Stimulated activated CD4-positive, alpha-beta T cell treated with anti-CD3 and anti-CD28 coated beads, TNF-alpha, amount 100 ng/mL, for 24 hours (primary cell): ENCODE measurements at places on chromosomes 5 and 9.

GRCh38 chr5:157351802-157352092 lies 85.8 kb downstream of the CYFIP2 start:
- DNase-seq, result no peak

GRCh38 chr9:38350529-38350928 lies 42.0 kb upstream of the ALDH1B1 start:
- no peak for DNase-seq

DNA sequence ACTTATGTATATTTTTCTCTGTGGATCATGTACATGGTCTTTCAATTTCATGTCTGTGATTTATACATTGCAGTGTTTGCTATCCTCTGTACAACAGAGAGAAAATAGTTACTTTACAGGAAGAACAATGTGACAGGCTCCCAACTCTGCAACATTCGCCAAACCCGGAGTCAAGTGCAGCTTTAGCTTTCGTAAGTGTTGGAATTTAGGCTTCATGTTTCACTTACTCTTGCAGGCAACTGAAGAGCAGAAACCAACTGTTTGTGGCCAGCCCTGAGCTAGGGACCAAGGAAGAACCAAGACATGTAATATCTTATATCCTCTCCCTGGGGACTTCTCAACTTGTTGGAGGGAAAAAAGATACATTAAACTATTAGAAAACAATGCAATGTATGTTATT lies 147.9 kb downstream of the C5orf15 start:
- DNase-seq, result no peak

GRCh38 chr5:159186319-159186718 lies 23.0 kb downstream of the RNF145 start:
- DNase-seq, result no peak

DNA sequence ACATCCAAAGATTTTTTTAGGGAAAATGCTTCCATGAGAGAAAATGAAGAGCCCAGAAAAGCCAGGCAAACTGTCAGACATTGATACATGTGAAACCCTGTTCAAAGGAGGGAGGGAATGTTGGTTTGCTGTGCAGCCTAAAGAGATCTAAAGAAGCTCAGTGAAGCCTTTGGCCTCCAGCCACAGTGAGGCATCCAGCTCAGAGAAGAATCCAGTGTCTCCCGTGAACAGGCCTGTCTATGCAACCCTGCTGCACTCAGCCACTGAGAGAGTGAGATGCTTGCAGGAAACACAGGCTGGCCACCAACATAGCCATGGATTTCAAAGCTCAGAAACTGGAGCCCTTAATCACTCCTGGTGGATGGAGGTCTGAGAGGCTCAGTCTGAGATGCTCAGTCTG lies 171.4 kb upstream of the PLCXD3 start:
- DNase-seq, result no peak

GRCh38 chr9:80498001-80498555 lies 926.3 kb downstream of the TLE4 start:
- no peak for DNase-seq

DNA sequence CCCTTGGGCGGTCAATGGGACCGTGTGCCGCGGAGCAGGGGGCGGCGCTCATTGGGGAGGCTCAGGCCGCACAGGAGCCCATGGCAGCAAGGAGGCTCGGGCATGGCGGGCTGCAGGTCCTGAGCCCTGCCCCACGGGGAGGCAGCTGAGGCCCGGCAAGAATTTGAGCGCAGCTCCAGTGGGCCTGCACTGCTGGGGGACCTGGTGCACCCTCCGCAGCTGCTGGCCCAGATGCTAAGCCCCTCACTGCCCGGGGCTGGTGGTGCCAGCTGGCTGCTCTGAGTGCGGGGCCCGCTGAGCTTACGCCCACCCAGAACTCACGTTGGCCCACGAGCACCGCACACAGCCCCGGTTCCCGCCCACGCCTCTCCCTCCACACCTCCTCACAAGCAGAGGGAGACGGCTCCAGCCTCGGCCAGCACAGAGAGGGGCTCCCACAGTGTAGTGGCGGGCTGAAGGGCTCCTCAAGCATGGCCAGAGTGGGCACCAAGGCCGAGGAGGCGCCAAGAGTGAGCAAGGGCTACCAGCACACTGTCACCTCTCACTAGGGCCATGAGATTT lies 141.1 kb upstream of the OR13F1 start:
- no peak for DNase-seq

DNA sequence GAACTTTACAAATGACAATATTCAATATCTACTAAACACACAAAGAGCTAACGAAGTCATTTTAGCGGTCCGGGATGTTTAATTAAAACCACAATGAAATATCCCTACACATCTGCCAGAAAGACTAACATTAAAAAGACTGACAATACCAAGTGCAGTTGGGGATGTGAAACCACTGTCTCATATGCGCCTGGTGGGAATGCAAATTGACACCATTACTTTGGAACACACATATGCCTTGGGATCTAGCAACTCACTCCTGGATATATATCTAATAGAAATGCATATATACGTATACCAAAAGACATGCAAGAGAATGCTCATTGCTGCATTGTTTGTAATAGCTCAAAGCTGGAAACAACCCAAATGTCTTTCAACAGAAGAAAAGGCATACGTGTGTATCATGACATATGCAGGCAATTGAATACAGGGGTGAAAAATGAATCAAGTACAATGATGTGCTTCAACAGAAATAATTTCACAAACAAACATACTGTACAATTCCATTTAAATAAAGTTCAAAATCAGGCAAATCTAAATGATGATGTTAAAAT lies 153.3 kb downstream of the CARTPT start:
- no peak for DNase-seq

DNA sequence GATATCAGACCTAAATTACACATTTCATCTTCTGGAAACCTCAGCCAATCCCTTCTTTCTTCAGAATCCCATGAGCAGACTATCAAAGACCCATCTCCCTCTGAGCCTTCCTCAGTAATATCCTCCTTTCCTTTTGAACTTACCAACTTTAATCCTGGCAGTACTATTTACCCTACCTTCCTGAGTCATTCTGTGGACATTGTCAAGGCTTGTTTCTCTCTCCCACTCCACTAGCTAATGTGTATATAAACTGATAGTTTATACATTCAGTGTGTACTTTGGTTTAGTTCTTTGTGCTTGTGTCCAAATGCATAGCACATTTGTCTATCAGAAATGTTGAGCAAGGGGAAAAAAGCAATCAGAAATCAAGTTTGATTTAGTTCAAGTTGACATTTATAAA lies 568.3 kb downstream of the CSNK1G3 start:
- no peak for DNase-seq

- no peak for DNase-seq
These were observed 100.6 kb downstream of the LHFPL2 start for GRCh38 chr5:78547731-78548615.

DNA sequence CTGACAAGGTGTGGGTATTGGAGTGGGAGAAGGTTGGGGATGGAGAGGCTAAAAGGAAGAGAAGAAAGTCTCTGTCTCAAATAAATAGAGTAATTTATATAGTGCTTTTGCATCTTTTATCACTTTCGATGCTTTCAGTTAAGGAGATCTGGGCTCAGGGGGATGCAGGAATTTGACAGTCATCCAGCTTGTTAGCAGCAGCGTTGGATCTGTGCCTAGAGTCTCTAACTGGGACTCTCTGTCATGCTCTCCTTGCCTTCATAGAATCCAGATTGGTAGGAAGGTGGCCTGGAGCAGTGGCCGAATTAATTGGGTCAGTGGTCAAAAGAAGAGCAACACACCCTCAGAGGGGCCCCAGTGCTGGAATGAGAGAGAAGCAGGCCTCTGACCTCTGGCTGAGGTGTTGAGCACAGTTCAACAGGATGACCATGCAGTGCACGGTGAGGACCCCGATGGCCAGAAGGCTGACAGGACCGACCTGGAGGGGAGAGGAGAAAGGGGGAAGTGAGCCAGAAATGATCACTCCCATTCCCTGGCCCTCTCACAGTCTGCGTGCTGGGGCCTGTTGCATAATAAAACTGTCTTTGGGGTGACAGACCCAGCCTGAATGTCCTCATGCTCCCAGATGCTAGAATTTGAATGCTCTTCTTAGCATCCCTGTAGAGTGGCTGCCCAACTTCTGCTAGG lies 7.6 kb downstream of the SLC36A3 start:
- DNase-seq, result no peak

- no peak for DNase-seq
These were observed 15.8 kb upstream of the FCN2 start for GRCh38 chr9:134864821-134865190.

DNA sequence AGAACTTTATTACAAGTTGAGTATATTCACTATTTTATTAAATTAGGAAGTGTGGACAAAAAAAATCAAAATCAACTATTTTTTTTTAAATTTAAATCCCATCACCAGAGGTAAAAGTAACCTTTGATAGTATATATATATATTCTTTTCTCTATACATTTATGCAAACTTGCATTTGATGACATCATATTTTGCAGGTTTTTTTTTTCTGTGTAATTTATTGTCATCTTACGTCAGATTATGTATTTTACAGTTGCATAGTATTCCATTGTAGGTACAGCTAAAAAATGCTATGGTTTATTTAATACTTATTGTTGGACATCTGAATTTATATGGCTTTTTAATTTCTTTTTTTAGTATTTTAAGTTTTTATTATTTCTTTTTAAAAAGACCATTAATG lies 25.5 kb downstream of the APC start:
- no peak for DNase-seq

- DNase-seq, result no peak
These were observed 223.6 kb upstream of the EFNA5 start for GRCh38 chr5:107894361-107894760.

DNA sequence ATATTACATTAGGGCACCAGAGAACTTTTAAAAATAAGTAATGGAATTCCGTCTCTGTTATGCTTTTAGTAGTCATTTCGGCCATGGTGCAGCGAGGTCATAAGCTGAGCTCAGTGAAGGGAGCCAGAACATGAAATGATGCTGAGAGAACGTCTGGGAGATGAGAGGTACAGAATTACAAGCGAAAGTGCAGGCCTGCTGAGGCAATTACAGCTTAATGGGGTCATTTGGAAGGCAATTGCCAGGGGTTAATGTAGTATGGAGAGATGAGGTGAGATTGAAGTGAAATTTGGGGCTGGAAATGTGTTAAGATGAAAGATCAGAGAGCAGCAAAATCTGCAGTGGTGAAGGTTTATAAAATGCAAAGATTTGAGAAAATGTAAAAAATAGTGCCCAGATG lies 96.5 kb downstream of the PBX3 start:
- no peak for DNase-seq

DNA sequence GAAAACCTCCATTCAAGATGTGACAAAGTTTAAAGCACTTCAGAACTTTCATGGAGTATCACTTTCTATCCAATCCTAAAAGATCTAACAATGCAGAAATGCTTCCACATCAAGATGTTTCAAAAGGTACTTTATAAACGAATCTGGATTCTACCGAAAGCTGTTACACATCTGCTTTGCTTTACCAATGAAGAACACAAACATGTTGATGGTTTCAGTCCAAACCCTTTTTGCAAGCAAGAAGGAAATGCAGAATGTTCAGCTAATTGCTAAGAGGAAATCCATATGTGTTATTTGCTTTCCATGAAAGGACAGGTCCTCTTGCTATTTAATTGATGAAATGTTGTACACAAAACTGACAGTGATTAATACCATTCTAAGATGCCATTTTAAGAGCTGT lies 419.6 kb downstream of the EFNA5 start:
- DNase-seq, result no peak

DNA sequence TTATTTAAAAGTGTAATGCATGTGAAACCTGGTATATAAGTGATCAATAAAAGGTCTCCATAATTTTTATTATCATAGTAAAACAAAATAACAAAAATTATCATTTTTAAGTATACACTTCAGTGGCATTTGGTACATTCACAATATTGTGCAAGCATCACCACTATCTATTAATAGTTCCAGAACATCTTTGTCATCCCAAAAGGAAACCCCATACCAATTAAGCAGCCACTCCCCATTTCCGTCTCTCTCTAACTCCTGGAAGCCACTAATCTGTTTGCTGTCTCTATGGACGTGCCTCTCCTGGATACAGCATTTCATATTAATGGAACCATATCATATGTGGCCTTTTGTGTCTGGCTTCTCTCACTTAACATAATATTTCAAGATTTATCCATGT lies 7.6 kb downstream of the OLFML2A start:
- no peak for DNase-seq

GRCh38 chr5:61534481-61535267 lies 202.6 kb downstream of the ZSWIM6 start:
- no peak for DNase-seq

- no peak for DNase-seq
These were observed 47.9 kb upstream of the RARS1 start for GRCh38 chr5:168438349-168438748.

- DNase-seq, result no peak
These were observed 66.4 kb upstream of the SPRY4 start for GRCh38 chr5:142391058-142391845.

DNA sequence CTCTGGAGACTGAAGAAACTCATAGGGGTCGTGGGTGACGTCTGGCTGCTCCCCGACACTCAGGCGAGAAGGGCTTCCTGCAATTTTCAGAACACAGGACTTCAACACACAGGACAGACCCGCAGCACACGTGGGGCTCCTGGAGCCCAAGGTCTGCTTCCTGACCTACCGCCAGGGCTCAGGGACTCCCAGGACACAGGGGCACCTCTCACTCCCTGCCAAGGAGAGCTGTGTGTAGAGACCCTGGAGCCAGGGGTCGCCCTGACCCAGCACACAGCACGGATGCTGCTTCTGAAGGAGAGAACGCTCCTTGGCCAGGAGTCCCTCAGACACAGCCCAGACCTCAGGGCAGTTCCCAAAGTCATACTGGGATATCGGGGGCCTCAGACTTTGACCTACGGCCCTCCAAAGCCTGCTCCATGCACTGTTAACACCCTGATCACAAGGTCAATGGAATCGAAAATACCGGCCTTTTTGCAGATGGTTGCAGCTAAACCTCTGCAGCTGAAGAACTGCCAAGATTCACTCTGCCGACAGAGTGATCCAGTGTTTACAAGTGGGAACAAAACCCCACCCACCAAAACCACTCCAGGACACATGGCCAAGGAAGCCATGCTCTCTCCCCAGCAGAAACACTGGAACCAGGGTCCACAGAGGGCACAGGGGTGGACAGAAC lies 13.8 kb upstream of the ZDHHC11 start:
- no peak for DNase-seq

DNA sequence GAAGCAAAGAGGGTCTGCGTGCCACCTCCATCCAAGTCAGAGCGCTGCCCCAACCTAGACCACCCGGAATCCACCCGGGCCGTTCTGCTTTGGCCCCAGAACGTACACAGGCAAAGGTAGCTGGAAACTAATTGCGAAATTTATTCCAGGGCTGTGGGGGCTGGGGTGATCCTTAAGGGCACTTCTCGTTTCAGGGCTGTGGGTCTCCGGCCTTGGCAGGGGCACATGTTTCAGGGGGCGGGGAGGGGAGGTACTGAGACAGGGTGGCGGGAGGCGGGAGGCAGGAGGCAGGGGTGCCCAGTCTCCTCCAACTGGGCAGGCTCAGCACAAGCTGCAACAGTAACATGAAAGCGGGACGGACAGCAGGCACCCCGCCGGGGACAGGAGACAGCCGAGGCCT lies 26.1 kb downstream of the NR5A1 start:
- DNase-seq, result no peak

GRCh38 chr5:138654281-138654867 lies 79.2 kb upstream of the HSPA9 start:
- DNase-seq, result peak; percentile 64

- no peak for DNase-seq
These were observed 4.3 kb downstream of the LCP2 start for GRCh38 chr5:170293273-170293672.
